Activated naive CD4-positive, alpha-beta T cell (primary cell): ENCODE measurements at places on chromosomes 4 and X.

- DNase-seq = no peak
Observed at GRCh38 chr4:171920901-171921300, 107.7 kb downstream of the GALNTL6 start.

DNA sequence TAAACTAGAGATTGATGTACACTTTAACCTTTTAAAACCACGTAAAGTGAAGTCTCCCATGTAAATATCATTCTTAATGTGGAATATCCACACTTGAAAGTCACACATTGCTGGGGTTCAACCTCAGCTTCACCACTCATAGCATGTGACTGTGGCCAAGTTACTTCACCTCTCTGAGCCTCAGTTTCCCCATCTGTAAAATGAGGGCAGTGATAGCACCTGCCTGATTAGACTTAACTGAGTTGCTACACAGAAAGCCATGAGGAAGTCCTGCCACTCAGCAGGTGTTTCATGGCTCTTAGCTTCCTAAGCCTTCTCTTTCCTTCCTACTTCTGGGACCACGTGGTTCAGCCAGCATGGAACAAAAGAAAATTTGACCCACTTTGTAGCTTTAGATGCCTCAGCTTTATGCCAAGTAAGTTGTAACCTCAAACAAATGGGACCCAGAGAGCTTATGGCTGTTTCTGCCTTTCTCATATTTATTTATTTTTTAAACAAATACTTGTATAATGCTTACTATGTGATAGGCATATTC is 277.3 kb upstream of the KLF3 start:
- DNase-seq = no peak

DNA sequence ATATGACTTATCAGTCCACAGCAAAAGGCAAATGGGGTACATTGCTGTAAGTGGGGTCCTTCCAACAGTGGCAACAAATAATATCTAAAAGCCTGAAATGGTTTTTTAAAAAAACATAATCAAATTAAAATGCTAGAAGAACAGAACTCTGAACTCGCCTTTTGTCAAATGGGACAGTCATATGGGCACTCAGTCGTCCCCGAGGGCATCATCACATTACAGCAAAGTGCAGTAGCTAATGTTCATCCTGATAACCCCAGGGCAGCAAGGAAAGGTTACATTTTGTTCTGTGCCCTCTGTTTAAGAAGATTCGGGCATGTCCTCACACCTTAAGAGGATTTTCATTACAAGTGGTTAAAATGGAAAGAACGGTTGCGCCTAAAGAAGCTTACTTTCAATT is 997.9 kb upstream of the TENM3 start:
- DNase-seq = no peak

GRCh38 chr4:36215627-36216026 is 28.7 kb downstream of the ARAP2 start:
- no peak for DNase-seq

DNA sequence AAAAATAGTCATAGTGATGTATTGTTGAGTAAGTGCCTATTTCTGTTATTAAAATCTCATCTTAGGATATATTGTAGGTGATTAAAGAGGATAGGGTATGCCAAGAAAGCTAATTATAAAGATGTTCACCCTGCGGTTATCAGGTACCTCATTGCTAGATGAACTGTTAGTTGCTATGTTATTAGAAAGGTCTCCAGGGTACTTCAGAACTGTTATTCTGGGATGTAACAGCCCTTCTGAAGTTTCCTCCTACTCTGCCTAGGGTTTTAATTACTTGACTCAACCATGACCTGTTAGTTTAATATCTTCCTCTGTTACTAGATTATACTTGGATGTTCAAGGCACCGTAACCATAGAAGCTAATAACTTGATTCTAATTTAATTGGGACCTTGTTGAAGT is 15.4 kb downstream of the TMPRSS11E start:
- no peak for DNase-seq

- no peak for DNase-seq
Observed at GRCh38 chrX:50905334-50905733, 5.2 kb upstream of the BMP15 start.

DNA sequence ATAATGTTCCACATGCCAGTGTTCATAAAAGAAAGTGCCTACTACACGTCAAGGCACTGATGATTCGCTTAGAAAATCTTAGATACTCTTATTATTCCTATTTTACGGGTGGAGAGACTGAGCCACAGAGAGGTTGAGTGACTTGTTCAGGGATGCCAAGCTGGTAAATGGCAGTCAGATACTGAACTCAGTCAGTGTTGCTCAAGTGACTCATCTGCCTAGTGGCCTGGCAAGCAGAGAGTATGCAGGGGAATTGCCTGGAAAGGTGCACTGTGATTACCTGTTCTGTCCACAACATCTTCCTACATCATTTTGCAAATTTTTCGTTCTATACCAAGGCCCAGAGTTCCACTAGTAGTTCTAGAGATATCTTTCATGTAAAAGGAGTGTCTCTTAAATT is 68.4 kb downstream of the RAPGEF2 start:
- DNase-seq = no peak

- DNase-seq = no peak
Observed at GRCh38 chr4:86013621-86014020, 346.2 kb downstream of the MAPK10 start.

DNA sequence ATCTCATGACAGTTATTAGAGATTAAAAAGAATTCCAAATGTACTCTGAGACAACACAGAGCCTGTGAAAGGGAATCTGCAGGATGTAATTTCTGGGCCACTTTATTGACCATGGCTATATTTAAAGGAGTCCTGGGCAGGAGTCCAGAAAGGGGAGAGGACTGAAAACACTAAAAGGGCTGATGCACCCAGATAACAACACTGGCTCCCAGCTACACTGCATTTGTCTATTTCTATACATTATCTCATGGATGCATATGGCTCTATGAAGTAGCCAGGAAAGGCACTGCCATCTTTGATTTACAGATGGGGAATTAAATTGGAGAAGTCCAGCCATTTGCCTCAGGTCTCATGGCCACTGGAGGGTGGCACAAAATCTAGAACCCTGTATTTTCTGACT is 56.0 kb downstream of the MED28 start:
- no peak for DNase-seq

GRCh38 chrX:11437642-11438379 is 144.6 kb downstream of the AMELX start:
- no peak for DNase-seq

GRCh38 chr4:182169572-182169971 is 73.6 kb upstream of the TENM3 start:
- no peak for DNase-seq

DNA sequence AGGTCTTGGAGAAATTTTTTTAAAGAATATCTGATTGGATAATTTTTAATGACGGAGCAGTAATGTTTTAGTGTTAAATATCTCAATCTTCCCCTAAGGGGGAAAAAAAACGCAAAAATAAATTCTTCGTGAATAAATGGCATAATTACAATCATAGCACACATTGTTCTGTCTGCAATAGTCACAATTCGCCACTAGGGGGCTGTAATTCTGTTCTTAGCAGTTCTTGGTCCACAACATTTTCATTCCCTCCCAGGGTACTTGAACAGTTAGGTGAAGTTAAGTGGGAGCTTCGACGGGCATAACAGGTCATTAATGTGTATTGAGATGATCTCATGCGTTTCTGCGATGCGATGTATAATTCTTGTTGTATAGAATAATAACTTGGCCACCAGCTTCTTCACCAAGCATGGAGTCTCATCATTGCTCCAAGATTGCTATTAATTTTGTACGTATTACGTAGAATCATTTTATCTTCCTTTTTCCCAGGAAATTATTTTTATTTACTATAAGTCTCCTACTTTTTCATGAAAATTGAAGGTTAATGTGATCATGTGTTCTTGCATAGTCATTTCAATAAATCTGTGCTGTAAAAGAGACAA is 27.2 kb downstream of the HTR2C start:
- no peak for DNase-seq

DNA sequence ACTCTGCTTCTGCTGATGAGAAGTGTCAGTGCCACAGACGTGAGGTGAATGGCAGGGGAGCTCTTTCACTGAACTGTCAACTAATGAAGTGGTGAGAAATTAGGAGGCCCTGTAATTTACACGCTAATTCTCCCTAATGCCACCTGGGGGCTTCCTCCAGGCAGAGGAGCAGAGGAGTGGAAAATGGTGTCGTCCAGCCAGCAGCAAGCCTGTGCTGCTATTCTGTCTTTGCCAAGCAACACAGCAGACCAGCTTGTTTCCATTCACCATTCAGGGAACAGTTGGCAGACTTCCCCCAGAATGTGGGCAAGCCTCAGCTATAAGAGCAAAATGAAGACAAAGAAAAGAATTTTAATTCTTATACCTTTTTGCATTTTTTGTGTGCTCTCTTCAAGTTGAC is 245.2 kb upstream of the TET2 start:
- DNase-seq = no peak

GRCh38 chrX:39261446-39262147 is 460.3 kb downstream of the MID1IP1 start:
- DNase-seq = no peak

GRCh38 chrX:14775416-14775815 is 97.5 kb downstream of the FANCB start:
- no peak for DNase-seq

- DNase-seq = no peak
Observed at GRCh38 chr4:54709400-54709799, 51.6 kb downstream of the KIT start.

GRCh38 chr4:151664289-151664688 is 96.5 kb downstream of the GATB start:
- DNase-seq = no peak

DNA sequence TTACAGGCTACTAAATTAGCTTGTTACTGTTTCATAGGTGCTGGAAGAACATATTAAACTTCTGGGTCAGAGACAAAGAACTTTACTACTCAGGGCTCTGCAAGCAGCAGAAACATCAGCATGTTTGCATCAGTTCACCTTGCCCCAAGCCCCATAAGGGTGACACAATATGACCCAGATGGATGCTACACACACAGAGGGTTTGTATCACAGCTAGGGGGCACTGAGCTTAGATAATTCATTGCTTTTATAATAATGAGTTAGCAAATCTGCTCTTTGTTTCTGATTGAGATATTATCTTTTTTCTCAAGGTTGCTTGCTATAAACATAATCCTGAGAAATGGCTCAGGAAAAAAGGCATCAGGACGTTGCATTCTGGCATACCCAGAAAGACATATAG is 4.8 kb upstream of the SYNPO2 start:
- no peak for DNase-seq

GRCh38 chr4:2781911-2782310 is 11.0 kb upstream of the SH3BP2 start:
- DNase-seq = no peak

- DNase-seq = no peak
Observed at GRCh38 chrX:151416579-151416978, 19.6 kb downstream of the VMA21 start.

- DNase-seq = no peak
Observed at GRCh38 chrX:124690495-124690894, 344.1 kb downstream of the SH2D1A start.

DNA sequence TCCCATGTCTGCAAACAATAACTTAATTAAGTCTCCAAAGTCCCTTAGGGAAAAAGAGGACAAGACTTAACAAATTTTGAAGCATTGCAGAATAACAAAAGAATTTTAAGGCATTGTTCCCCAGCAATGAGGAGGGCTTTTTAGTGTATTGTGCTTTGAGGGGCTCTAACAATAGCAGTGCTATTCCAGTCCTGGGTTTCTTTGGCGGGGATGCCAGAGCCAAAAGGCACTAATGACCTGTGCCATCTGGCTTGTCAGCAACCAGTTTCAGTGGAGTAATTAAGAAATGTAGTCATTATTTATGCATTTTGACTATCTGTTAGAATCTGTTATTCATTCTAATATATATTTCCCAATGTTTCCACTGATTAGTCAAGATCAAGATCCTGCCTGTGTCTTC is 575.4 kb downstream of the SPRY1 start:
- no peak for DNase-seq

DNA sequence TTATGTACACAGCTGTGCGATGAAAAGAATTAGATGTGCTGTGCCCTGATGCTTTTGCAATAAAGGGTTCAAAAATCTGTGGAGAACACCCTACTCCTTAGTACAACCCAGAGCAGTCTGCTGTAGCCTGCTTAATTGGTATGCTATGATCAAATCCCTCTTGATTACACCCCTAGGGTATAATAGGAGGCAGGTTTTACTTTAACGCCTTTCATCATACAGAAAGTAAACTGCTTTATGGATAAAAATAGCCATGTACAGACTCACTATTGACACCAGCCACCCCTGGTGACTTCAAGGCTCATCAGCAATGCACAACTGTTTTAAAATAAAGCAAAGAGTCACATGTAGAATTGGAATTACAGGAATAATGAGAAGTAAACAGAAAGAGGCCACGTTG is 315.3 kb downstream of the DMD start:
- no peak for DNase-seq

DNA sequence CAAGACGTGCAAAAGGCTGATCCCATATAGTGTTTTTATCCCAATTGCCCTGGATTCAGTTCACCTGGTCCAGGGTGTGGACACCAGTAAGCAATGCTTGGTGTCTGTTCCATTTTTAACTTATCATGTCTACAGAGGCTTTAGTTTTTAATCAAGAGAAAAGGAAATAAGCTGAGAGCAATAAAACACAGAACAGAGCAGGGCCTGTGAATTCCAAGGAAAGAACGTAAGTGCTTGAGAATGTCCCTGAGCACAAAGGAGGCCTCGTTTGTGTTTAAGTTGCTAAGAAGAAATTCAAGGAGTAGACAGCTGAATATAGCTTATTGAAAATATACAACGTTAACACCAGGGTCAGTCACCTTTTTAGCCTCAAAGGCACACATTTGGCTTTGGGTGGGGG is 191.3 kb downstream of the GPC3 start:
- no peak for DNase-seq

DNA sequence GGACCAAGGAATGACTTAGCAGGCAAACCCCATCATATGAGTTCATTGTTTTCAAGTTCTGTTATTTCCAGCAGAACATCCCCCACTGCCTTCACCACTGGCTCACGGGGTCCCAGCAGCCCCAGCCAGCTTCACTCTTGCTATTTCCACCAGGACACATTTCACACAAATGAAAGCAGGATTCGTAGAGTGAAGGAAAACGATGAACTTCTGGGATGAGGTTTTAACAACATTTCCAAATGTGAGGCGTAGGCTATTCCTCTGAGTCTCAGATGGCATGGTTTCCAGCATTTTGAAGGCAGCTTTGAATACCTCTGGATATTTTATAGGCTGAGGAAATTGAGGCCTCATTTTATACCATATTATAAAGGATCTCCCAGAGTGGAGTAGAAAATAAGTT is 32.9 kb upstream of the EGFL6 start:
- DNase-seq = no peak

DNA sequence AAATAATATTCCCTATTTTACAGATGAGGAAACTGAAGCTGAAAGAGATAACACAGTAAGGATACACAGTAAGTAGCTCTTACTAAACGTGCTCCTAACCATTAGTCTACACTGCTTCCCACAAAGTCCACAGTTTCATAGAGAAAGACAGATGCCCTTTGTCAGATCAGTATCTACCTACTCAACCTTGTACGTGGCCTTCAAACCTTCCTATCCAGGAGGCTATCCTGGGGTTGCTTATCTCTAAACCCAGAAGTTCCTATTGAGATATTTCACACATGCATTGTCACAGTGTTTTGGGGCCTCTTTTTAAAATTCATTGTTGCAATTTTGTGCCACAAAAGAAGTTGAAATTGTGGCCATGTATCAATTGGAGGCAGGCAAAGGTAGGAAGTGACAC is 208.0 kb downstream of the ENOX2 start:
- DNase-seq = no peak
